ENCODE measurements at places on chromosomes 2 and 18.
A peak's percentile ranks its signal among the peaks of the same experiment; 100 is the strongest.

DNA sequence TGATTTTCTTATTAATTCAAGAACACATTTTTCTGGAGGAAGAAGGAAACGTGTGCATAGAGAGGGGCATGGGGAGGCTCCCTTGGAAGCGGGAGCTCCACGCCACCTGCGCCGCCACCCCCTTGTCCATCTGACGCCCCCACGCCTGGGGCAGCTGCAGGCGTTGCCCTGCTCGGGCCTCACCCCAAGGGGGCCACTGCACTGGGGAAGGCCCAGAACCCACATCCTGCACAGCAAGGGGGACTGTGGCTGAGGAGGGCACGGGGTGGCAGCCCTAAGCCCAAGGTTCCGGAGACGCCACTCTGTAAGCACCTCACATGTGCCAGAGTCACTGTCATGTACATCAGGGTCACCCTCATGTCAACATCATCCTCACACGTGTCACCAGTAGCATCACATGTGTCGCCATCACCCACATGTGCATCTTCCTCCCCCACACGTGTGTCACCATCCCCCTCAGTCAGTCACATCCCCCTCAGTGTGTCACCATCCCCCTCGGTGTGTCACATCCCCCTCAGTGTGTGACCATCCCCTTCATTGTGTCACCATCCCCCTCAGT is 486.7 kb upstream of the SALL3 start:
- no peak for DNase-seq

GRCh38 chr2:240955306-240956170 is 42.9 kb upstream of the SNED1 start:
- DNase-seq, result peak; percentile 41

DNA sequence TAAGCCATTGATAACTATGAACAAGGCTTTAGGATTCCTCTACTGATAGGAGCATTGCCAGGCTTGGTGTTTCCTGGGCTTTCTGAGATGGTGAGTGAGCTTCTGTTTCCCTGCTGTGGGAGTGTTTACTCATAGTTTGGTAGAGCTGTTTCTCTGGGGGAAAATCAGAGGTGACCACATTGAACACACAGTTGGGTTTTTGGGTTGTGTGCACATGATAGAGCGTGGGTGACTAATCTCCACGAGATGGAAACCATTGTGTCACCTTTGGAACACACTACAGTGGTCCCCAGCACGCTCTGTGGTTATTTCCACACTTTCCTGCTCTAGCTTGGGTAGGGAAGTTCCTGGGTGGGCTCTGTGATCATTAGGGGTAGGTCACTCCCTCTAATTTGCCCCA is 5.4 kb downstream of the IL1R1 start:
- no peak for DNase-seq

DNA sequence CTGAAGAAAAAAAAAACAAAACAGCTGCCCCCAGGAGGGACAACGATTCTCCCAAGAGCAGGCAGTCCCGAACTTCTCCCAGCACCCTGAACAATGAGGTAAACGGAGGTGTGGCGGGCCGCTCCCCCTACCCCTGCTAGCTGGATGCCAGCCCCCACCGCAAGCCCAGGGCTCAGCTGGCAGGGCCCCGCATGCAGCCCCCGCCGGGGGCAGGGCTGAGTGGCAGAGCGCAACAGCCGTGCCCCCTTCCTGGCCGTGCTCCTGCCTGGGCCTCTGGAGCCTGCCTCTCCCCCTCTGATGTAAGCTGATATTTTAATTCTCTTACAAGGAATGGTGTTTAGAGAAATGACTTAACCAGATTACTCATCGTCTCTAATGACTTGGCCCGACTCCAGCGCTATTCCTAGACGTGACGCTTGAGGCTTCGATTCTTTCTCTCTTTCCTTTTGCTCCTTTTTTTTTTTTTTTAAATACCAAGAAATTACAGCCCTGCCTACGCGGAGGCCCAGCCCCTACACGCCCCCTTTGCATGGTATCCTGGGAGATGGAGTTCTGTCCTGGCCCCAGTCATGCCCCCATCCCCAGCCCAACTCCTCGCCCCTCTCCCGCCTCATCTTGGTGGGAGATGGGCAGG is 4.6 kb upstream of the ARID5A start:
- peak; percentile 86 for DNase-seq

GRCh38 chr2:80396276-80396675 is 91.7 kb upstream of the LRRTM1 start:
- no peak for DNase-seq

GRCh38 chr2:228541789-228542188 is 360.3 kb upstream of the SPHKAP start:
- DNase-seq, result no peak

GRCh38 chr2:126975671-126976655 is 77.3 kb downstream of the TEX51 start:
- peak; percentile 36 for DNase-seq

GRCh38 chr2:76330865-76331264 is 620.1 kb upstream of the GCFC2 start:
- DNase-seq, result no peak

- no peak for DNase-seq
These were observed 89.9 kb downstream of the ERBB4 start for GRCh38 chr2:212448698-212449097.

GRCh38 chr2:25230198-25230947 is 62.0 kb upstream of the POMC start:
- DNase-seq, result peak; percentile 63

- DNase-seq, result no peak
These were observed 958.5 kb downstream of the CNTNAP5 start for GRCh38 chr2:124983595-124983994.

DNA sequence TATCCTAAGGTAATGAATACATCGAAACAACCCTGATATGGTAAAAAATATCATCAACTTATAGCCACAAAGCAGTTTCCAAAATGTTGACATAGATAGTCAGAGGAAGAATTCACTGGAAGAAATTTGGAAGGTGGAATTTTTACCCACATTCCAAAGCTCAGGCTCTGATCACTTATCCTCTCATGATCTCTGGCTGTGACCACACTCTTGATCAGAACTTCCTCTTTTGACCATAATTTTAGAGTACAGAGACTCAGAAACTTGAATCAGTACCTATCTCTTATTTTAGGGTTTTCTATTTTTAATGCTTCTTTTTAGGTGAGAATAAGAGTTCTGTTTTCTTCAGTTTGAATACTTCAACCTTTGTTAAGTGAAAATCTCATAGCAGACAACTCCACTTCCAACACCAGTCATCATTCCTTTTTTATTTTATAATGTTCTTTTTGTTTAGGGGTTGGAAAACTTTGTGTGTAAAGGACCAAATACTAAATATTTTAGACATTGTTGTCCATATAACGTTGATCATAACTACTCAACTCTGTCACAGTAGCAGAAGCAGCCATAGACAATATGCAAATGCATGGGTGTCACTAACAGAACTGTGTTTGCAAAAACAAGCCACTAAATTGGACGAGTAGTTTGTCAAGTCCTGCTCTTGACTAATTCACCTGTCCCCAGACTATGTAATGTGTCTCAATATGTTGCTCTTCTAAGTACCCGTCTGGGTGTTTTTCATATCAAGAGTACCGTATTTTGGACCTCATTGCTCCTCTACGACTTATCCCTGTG is 891.6 kb upstream of the CRIM1 start:
- DNase-seq, result no peak

GRCh38 chr2:71682341-71682740 is 229.0 kb downstream of the DYSF start:
- no peak for DNase-seq

DNA sequence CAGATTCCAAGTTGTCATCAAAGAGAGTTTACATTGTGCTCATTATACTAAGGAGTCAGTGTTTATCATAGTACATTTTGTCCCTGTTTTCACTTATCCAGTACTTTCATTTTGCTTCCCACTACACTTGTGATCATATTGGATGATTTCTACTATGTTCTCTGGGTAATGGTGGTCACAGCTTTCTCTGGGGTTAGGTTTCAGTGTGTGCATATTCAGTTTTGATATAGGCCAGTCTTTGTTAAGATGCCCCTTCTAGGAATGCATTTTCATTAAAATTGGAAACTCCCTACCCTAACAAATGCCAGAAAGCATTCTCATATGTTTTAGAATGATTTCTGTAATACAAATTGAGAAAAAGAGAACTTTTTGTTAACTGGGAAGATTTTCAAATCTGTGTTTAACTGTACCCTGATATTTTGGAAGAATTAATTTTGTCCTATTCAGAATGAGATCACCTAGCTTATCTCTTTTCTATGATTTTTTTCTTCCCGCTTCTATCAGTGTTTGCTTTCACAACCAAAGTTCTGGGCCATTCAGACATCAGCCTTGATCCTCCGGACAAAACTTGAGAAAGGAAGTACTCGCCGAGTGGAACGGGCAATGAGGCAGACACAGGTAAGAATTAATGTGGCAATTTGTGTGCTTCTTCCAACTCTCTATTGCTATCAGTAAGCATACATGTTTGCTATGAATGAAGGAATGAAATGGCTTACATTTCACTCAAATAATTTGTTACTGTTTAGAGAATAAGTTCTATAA is 74.6 kb downstream of the TTC27 start:
- no peak for DNase-seq

Data from SK-N-SH (cell line).